ENCODE measurements at places on chromosomes 2 and 18. TPM values are rescaled to one million over a fixed set of nuclear protein-coding genes. Genes with fewer than 3 reads are reported as not detected.

NEU4 gene
- 0.18 TPM for total RNA-seq

METTL5 gene
- total RNA-seq = 64.8 TPM

LOXHD1 gene
- total RNA-seq = not detected

GPAT2 gene
- not detected for total RNA-seq

ZNF407 gene
- 3.0 TPM for total RNA-seq

FOXI3 gene
- not detected for total RNA-seq

FBXO36 gene
- 1.1 TPM for total RNA-seq

IL36G gene
- not detected for total RNA-seq

UGT1A1 gene
- 0.88 TPM for total RNA-seq

IL36B gene
- total RNA-seq = not detected

HOXD13 gene
- total RNA-seq = 0.24 TPM

CAPN13 gene
- total RNA-seq = 0.10 TPM

SMARCAL1 gene
- 13.5 TPM for total RNA-seq

CHRNG gene
- total RNA-seq = not detected

IL36RN gene
- total RNA-seq = 0.13 TPM

IRS1 gene
- total RNA-seq = 17.6 TPM

AFG3L2 gene
- 39.9 TPM for total RNA-seq

POTEE gene
- not detected for total RNA-seq

DUSP2 gene
- 0.53 TPM for total RNA-seq

TSN gene
- total RNA-seq = 62.3 TPM

STPG4 gene
- total RNA-seq = not detected

TFCP2L1 gene
- total RNA-seq = 0.85 TPM

CYS1 gene
- 1.4 TPM for total RNA-seq

POTEJ gene
- total RNA-seq = not detected

SDC1 gene
- 184 TPM for total RNA-seq

NUP35 gene
- 37.9 TPM for total RNA-seq

KCNS3 gene
- 1.2 TPM for total RNA-seq

SKOR2 gene
- not detected for total RNA-seq

CNNM3 gene
- 14.4 TPM for total RNA-seq

CELF4 gene
- not detected for total RNA-seq

TNFAIP6 gene
- total RNA-seq = 3.0 TPM

CCDC150 gene
- 4.5 TPM for total RNA-seq

GPBAR1 gene
- 0.15 TPM for total RNA-seq

AMER3 gene
- not detected for total RNA-seq

DSC3 gene
- total RNA-seq = 1.8 TPM

KANSL1L gene
- 0.56 TPM for total RNA-seq

DCDC2C gene
- 0.24 TPM for total RNA-seq

KCNG2 gene
- total RNA-seq = not detected

CROCC2 gene
- total RNA-seq = not detected

NCKAP5 gene
- total RNA-seq = 1.7 TPM

SCTR gene
- not detected for total RNA-seq

CD8B gene
- not detected for total RNA-seq

SLC14A1 gene
- total RNA-seq = not detected

BOLL gene
- total RNA-seq = not detected

KIAA2012 gene
- not detected for total RNA-seq

TLX2 gene
- total RNA-seq = 0.30 TPM

FHL2 gene
- total RNA-seq = 79.0 TPM

FRZB gene
- total RNA-seq = 0.07 TPM
